ENCODE measurements at places on chromosomes 16 and 17.

- no peak for DNase-seq
Observed at GRCh38 chr17:63142836-63143235, 176.8 kb downstream of the TANC2 start.

- no peak for DNase-seq
Observed at GRCh38 chr17:65886315-65887245, 305.4 kb downstream of the CEP112 start.

DNA sequence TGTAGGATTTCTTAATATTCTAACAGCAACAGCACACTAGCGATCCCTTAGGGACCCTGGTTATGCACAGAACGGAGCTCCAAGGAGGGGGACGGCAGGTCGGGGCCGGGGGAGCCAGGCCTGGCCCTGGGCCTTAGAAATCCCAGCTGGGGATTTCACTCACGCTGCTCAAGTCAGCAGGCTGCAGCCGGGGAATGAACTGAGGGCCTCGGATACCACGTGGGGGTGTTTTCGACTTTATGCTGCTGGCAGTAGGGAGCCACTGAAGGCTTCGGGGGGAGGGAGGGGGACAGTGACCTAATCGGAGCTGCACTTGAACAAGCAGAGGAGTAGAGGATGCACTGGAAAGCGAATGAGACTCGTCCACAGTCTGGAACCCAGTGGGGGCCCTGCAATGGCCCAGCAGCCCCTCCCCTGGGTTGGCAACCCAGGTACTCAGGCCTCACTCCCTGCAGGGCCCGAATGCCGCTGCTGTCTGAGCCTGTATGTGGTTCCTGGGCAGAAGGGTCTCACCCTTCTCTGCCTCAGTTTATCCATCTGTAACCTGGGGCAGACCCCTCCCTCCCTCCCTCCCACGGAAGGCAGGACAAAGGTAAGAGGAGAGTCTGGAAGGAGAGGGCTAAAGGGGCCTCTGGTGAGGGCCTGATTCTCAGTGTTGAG, 53.7 kb downstream of the RPH3AL start:
- no peak for DNase-seq

DNA sequence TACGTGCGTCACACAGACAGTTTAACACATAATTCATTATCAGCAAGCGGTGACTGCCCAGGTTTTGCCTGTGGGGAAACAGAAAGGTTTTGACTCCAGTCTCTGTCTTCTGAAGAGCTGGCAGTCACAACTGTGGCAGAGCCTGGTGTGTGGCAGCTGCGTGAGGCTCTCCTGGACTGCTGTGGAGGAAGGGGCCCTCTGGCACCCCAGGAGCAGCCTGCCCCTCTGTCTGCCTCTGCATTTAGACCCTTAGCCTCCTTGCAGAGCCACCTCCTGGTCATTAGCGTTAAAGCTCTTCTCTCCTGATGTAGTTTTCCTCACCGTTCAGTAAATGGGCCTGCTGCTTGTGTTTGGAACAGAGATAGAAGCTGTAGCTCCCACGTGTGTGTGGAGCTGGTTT, 10.9 kb downstream of the RAB40C start:
- DNase-seq = no peak

- no peak for DNase-seq
Observed at GRCh38 chr17:5942687-5943086, 127.5 kb upstream of the WSCD1 start.

DNA sequence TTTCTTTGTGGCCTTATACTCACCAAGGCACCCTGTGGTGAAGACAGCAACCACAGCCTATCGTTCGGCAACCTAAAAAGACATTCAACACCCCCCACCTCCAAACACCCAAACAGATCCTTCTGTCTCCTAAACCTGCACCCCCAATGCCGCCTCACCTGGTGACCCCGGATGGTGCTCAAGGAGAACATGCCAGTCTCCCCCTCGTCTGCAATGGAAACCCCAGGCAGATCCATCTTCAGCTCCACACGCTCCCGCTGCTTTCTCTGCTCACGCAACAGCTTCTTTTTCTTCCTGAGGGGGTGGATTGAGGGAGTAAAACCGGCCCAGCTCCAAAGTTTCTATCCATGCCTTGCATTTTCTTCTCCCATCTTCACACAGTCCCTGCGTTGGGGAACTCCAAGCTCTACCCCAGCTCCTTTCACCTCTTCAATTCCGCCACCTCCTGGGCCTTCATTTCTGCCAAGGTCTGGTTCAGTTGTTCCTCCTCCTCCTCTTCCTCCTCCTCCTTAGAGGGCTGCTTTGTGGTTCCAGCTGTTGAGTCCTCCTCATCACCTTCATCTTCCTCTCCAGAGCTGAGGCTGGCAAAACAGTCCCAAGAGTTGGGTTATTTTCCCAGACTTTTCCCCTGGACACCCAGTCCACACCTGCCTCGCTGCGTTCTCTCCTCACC, 3.4 kb upstream of the PSMC5 start:
- DNase-seq = no peak

DNA sequence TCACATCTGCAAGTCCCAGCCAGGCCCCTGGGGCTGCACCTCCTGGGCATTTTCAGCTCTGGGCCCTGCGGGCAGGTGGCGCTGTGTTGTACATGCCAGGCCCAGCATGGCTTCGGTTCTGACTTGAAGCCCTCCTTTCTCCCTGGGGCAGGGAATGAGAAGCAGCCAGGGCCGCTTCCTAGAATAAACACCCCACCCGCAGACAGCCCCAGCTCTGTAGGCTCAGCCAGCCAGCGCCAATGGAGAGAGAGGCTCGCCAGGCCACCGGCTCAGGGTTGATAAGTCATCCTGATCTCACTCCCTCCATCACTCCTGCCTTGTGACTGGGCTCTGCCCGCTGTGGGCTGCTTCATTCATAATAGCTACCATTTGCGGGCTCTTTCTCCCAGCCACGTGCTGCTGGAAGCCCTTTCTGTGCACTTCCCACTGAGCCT, 6.0 kb upstream of the GLIS2 start:
- DNase-seq = no peak

DNA sequence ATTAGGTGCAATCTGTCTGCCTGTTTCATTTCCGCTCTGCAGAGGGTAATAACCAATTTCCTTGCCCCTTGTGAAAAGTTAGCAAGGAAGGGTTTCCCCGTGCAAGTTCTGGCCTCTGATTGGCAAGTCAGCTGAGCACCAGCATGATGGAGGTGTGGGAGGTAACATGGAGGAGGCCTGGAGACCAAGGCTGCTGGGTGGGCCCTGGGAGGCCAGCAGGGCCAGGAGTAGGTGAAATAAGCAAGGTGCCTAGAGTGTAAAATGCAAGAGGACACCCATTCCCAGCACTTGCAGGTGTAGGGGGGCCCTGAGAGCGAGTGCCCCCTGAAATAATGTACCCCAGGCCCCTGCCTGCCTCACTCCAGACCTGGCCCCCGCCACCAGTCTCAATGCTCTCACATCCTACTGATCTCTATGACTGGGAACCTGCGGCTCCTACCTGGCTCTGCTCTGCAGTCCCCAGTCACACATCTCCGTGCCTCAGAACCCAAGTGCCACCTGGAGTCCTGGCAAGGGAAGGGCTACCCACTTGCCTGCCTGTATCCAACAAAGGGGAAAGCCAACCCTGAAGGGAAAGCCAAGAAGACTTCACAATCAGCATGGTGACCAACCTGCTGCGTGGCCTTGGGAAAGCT, 116.2 kb downstream of the C16orf78 start:
- DNase-seq = no peak

DNA sequence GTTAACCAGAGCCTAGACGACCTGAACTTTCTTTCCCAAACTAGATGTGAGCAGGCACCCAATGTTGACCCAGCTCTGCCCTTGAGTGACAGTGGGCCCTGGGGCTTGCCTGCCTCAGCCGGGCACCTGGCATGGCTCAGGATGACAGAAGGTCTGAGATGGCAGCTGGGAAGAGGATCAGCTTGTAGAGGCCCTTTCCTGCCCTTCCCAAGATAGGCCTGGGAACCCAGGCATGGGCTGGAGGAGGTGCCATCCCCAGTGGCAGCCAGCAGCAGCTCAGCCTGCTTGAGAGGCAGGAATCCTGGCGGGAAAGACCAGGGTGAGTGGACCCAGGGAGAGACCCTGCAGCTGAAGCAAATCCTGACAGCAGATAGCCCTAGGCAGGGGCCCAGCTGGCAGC, 59.1 kb downstream of the PIPOX start:
- no peak for DNase-seq

- no peak for DNase-seq
Observed at GRCh38 chr17:28333083-28333746, 2.1 kb downstream of the IFT20 start.

- DNase-seq = no peak
Observed at GRCh38 chr17:7732981-7733539, 15.5 kb downstream of the DNAH2 start.

DNA sequence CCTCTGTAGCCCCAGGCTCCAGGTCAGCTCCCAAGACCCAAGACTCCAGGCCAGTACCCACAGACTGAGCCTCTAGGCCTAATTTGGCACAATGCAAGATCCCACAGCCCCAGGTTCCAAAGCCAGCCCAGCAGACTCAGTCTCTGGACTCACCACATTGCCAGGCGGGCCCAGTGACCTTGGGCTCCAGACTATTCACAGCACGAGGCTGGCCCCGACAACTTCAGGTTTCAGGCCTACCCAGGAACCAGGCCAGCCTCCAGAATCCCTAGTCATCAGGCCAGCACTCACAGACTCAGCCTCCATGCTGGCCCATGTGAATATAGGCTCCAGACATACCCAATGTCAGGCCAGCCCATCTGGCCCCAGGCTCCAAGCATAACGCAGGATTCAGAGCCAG, 103.8 kb downstream of the CEP112 start:
- no peak for DNase-seq

GRCh38 chr17:73997059-73997458, 206.4 kb upstream of the RPL38 start:
- no peak for DNase-seq

GRCh38 chr16:62194828-62195227, 158.6 kb upstream of the CDH8 start:
- no peak for DNase-seq

GRCh38 chr17:2700491-2701141, 10.9 kb downstream of the CLUH start:
- no peak for DNase-seq
